ENCODE measurements at places on chromosomes 13 and 19.

DNA sequence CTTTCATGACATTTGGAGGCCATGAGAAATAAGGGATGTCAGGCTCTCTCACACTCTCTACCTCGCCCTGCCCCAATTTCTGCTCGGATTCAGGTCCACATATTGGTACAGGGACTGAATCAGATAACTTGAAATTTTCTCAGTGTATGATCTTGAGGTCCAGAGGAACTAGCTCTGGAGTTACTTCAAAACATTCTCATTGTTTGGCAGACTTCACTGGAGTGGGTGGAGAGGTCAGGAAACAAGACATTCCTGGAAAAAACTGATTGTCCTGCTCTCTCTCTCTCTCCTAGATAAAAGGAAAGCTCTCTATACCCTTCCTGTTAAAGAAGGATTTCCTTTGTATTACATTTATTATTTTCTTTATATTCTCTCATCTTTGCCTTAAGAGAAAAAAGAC lies 428.1 kb upstream of the DACH1 start:
- no peak for DNase-seq

- DNase-seq: no peak
These were observed 50.0 kb upstream of the WDFY2 start for GRCh38 chr13:51534041-51534817.

DNA sequence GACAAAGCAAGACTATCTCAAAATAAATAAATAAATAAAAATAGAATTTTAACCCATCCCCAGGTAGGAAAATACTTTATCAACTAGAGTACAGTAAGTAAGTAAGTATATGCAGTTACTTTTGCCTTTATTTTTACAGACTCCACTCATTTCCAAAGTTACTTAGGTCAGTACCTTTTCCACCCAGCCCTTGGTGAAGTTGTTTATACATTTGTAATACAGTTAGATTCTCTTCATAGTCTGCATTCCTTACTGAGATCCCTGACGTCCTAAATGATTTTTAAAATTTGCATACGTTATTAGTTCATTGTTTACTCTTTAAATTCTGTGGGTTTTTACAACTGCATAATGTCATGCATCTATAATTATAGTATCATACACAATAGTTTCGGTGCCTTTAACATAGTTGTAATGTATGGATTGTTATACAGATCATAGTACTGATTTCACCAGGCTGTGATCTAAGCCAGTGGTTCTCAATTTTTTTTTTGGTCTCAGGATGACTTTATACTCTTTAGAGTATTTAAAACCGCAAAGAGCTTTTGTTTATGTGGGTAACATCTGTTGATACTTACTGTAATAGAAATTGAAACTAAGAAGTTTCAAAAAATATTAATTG lies 10.4 kb downstream of the SETDB2 start:
- DNase-seq: no peak

DNA sequence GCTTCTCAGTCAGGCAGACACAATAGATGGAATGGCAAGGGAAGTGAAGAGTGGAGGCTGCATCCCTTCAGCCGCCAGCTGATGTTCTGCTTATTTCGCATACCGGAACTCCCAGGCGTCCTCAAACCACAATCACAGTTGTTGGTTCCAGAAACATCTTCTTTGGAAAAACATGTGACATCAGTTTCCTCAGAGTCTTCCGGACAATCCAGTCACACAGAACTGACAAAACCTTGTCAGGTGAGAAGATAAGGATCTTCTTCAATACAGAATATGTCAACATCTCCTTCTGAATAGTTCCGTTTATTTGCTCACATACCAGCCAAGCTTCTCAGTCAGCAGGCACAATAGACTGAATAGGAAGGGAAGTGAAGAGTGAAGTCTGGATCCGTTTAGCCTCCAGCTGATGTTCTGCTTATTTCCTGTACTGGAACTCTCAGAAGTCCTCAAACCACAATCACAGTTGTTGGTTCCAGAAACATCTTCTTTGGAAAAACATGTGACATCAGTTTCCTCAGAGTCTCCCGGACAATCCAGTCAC lies 45.1 kb upstream of the CEACAM21 start:
- no peak for DNase-seq

DNA sequence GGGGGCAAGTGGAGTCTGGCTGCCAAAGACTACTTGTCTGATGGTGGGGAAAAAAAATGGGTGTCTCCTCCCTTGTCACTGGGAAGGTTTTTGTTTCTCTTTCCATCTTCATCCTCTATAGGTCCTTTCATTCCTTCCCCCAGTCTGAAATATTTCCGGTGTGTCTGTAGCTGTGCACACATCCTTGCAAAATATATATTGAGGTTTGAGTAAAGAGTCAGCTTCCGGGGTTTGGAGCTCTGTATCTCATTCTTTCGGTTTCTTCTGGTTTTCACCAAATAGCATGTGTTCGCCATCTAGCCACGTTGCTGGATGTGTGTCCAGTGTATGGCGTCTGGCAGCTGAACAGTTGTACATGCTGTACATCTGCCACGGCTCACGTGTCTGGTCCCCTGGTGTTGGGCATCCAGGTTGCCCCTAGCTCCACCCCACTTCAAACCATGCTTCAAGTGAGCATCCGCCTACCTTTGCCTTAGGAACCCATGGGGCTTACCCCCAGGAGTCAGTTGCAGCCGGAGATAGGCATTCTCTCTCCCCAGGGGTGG lies 142.2 kb downstream of the SIPA1L3 start:
- DNase-seq: peak; percentile 7

GRCh38 chr19:50008532-50008931 lies 16.6 kb downstream of the VRK3 start:
- no peak for DNase-seq

- no peak for DNase-seq
These were observed 137.0 kb downstream of the FLT1 start for GRCh38 chr13:28357911-28358433.

- DNase-seq: no peak
These were observed 29.1 kb downstream of the TNFRSF19 start for GRCh38 chr13:23599083-23599925.

DNA sequence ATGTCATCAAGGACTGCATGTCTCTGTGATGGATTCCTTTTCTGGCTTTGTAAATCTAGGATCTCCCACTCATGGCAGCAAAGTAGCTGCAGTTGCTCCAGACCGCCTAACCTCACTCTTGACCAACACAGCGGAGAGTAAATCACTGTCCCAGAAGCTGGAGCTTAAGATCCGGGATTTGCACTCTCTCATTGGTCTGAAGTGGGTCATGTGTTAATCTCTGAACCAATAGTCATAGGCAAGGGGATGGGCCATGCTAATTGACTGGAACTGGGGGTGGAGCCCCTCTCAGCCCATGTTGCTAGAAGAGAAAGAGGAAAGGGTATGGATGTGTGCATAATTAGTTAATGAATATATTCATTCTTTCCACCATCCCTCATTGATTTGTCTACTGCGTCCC lies 34.0 kb downstream of the VAV1 start:
- DNase-seq: no peak

GRCh38 chr19:2049741-2050348 lies 1.2 kb downstream of the MKNK2 start:
- DNase-seq: peak; percentile 34

GRCh38 chr19:57241176-57241575 lies 744 bp downstream of the ZNF805 start:
- no peak for DNase-seq

- DNase-seq: no peak
These were observed 1.7 kb downstream of the SCGB2B2 start for GRCh38 chr19:34675250-34675649.

DNA sequence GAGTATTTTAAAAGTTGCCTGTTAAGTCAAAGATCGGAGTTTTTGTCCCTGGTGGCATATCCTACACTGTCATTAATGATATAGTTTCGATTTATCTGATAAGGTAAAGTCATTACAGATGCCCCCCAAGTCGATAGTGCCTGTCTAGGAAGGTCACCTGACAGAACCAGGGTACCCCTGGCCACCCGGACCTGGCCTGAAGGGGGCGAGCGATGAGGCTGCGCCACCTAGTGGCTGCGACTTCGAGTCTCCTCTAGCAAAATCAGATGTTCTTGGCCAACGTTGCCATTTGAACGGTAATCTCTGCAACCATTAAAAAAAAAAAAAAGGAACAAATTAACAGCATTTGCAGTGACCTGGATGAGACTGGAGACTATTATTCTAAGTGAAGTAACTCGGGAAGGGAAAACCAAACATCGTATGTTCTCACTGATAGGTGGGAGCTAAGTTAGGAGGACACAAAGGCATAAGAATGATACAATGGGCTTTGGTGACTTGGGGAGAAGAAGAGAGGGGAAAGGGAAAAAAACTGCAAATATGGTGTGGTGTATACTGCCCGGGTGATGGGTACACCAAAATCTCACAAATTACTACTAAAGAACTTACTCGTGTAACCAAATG lies 565.1 kb downstream of the LIG4 start:
- DNase-seq: no peak

DNA sequence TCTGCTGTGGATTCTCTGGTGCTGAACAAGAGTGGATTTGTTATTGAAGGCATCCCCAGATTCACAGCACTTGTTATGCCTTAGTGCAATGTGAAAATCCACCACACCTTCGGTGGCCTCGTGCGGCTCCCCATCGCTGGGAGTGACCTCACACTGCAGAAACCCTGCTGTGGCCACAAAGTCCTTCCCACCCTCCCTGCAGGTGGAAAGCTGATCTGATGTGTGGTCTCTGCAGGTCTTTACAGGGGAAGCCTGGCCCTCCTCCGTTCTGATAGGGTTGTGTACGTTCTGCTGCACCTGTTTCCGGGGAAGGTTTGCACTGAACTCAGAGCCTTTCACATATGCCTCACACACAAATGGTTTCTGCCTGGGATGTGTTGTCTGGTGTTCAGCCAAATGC lies 5.0 kb downstream of the ZNF792 start:
- no peak for DNase-seq

GRCh38 chr19:2611483-2612464 lies 90.7 kb downstream of the GNG7 start:
- no peak for DNase-seq

- DNase-seq: no peak
These were observed 39.5 kb downstream of the FAM124A start for GRCh38 chr13:51261610-51262249.

DNA sequence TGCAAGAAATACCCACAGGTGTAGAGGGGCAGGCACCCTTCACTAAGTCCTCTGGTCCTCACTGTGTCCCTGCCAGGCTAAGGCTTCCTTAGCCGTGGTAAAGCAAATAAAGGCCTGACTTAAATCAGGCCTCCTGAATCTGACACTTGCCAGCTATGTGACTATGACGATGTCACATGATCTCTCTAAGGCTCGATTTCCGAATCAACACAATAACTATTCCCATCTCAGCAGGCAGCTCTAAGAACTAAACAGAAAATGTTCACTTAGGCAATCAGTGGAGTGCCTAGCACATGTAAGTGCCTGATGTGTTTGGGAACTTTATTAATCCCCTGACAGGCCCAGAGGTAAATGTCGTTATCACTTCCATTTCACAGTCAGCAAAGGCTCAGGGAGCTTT lies 2.0 kb downstream of the ZNF550 start:
- DNase-seq: no peak

DNA sequence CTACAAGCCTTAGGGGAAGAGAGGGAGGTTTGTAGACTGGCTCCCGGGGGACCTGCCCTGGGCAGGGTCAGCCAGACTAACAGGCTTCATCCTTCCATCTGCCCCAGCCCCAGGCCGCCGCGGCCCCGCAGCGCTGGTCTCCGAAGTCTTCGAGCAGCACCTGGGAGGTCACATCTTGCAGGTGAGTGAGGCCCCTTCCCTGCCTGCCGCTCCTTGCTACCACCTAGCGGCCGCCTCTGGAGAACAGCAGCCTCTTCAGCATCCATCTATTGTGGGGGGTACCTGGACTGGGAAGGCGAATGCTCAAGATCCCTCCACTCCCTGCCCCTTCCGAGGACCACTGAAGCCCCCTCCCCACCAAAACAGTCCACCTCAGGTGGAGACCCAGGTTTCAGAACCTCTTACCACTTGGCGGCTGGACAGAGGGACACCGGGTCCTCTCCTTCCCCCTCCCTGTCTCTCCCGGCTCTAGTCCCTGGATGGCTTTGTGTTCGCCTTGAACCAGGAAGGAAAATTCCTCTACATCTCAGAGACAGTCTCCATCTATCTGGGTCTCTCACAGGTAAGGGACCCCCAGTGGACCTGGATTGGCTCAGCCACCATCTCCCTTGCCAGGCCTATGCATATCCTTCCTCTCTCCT lies 12.7 kb downstream of the NPAS1 start:
- peak; percentile 34 for DNase-seq

GRCh38 chr19:18214779-18215433 lies 11.1 kb upstream of the RAB3A start:
- no peak for DNase-seq

DNA sequence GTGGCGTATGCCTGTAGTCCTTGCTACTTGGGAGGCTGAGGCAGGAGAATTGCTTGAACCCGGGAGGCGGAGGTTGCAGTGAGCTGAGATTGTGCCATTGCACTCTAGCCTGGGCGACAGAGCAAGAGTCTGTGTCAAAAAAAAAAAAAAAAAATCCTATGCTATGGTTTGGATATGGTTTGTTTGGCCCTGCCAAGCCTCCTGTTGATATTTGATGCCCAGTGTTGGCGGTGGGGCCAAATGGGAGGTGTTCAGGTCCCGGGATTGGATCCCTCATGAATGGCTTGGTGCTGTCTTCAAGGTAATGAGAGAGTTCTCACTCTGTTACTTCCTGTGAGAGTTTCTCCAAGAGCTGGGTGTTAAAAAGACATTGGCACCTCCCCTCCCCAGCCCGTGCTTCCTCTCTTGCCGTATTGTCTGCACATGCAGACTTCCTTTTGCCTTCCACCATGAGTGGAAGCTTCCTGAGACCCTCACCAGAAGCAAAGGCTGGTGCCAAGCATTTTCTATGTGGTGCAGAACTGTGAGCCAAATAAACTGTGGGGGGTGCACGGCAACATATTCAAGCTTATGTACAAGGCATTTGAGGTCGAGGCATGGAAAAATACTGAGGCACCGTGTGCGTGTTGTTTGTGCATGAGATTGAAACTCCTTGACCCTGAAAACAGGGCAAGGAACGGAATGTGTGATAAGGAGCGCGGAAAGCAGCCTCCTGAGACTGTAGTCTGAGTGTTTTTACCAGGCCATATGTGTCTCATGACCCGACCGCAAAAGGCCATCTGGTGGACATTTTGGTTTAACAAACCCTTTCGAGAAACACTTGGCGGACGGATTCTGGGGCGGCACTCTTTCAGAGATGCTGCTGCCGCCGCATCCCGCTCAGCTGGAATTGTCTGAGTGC lies 7.3 kb downstream of the SIGLEC9 start:
- no peak for DNase-seq

DNA sequence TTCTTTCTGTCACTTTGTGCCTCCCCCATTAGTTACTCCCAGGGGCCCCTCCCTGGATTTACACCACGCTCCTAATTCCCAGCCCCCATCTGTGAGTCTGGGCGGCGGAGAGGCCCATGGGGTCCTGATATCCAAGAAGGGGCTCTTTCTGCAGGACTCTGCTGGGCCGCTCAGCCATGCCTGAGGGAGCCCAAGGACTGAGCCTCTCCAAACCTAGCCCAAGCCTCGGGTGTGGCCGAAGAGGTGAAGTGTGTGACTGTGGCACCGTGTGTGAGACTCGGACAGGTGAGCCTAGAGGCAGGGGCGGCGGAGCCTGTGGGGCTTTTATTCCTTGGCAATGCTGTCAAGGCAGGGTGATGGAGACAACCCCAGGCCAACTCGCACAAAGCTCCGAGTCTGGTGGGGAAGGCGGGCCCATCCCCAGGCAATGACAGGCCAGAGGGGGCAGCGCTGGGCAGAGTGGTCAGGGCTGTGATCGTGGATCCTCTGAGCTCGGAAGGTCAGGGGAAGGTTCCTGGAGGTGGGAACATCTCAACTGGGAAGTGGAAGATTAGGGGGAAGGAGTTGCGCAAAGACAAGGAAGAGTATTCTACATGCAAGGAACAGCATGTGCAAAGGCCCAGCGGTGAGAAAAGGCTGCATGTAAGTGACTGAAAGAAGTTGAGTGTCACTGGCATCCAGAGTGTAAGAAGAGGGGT lies 1.6 kb downstream of the PLEKHG2 start:
- DNase-seq: no peak

- peak; percentile 20 for DNase-seq
These were observed 9.4 kb downstream of the SIRT6 start for GRCh38 chr19:4172861-4173473.
